ENCODE measurements at places on chromosomes 11 and 22.

- no peak for DNase-seq
Observed at GRCh38 chr11:119906376-119906775, 177.4 kb upstream of the NECTIN1 start.

GRCh38 chr11:120562806-120563425 lies 51.4 kb downstream of the GRIK4 start:
- no peak for DNase-seq

- no peak for DNase-seq
Observed at GRCh38 chr11:29679996-29680395, 336.8 kb downstream of the KCNA4 start.

DNA sequence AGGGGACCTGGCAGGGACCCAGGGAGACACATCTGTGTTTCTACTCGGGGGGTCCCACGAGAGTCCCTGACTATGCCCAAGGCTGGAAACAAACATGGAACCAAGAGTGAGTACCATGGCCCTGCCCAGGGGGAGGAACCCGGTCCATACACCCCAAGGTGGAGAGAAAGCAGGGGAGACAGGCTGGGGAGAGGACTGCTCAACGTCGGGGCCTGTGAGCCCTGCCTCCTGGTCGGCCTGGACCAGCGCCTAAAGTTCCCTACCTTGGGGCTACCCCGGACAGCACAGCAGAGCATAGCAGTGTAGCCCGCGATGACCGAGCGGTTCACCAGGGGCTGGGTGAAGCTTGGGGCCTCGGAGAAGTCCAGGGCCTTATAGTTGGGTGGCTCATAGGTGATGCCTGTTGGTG lies 20.2 kb downstream of the MYBPC3 start:
- no peak for DNase-seq

DNA sequence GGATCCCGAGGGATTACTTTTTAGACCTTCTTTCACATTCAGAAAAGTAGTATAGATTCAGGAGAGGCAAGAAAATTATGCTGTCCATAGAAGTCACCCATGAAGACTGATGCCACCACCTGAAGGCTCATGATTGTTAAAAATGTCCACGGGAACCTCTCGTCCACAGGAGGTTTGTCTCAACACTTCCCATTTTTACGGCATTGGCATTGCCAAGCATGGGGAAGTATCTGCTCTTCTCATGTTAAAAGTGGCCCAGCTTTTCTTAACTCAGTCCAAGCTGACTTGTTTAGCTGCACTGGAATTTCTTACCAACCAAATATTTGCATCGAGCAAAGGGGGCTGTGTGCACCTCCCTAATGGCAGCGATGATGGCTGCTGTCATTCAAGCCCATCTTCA lies 9.6 kb downstream of the CDPF1 start:
- DNase-seq: no peak

DNA sequence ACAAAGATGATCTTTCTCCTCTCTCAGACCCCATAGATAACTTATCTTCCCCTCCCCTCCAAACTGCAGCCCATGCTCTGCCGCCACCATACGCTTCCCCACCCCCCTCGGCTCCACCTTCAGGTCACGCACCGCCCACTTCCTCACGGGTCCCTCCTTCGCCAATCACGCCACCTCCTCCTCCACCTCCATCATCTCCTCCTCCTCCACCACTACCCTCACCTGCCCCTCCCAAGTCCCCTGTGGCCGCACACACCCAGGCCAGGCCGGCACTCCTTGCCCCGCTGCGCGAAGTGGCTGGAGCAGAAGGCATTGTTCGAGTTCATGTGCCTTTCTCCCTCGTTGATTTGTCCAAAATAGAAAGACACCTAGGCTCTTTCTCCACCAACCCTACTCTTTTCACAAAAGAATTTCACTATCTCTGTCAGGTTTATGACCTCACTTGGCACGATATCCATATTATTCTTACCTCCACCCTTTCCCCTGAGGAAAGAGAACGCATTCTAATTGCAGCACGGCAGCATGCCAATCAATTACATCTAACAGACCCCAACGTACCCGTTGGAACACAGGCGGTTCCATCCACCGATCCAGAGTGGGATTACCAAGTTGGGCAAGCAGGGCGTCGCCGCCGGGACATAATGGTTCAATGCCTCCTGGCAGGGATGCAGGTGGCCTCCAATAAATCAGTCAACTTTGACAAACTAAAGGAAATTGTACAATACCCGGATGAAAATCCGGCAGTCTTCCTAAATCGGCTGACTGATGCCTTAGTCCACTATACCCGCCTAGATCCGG lies 12.3 kb upstream of the OR56A3 start:
- no peak for DNase-seq

DNA sequence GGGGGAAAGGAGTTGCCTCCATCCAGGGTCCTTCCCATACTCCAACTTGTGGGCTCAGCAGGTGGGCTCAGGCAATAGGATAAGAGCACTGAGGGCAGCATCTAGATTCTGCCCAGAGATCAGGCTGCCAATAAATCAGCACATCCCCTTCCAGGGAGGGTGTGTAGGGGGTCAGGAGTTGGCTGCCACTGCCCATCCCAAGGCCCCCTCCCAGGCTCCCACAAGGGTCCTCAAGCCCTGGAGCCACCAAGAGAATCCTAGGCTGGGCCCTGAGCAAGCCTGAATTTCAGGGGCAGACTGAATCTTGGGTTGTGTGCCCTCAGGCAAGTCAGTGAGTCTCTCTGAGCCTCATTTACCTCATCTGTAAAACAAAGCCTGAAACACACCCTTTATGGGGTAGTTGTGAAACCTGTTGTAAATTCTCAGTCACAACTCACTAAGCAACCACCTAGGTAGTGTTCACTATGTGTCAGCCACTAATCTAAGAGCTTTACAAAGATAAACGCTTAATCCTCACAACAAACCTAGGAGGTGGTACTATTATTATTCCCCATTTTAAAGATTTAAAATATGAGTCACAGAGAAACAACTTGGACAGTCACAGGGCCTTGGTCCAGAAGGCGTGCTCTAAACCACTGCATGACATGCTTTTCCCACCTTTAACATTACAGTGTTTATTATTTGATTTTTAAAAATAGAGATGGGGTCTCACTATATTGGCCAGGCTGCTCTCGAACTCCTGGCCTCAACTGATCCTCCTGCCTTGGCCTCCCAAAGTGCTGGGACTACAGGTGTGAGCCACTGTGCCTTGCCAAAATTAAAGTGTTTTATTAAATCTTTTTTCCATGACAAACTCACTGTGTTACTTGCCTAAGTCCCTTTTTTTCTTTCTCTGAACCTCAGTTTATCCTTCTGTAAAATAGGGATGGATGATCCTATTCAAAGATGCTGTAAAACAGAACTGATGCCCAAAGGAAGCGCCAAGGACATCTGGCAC lies 36.2 kb downstream of the LMO1 start:
- no peak for DNase-seq

- no peak for DNase-seq
Observed at GRCh38 chr11:67664213-67664585, 10.2 kb downstream of the ALDH3B2 start.

DNA sequence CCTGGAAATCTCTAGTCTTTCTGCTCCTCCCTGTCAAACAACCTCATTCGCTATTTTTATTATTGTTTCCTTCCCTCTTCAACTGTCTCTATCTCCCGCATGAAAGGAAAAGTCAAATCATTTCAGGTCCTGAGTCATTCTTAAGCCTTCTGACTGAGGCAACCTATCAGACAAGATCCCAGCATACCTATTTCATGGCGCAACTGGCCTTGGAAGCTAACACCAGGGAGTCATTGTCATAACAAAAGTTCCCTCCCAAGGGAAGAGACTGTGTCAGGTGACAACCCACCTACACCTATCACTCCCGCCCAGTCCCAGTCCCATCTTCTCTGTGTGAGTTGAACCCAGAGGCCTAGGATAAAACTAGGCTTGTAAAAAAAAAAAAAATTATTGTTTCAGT lies 10.2 kb upstream of the ARHGAP42 start:
- no peak for DNase-seq

DNA sequence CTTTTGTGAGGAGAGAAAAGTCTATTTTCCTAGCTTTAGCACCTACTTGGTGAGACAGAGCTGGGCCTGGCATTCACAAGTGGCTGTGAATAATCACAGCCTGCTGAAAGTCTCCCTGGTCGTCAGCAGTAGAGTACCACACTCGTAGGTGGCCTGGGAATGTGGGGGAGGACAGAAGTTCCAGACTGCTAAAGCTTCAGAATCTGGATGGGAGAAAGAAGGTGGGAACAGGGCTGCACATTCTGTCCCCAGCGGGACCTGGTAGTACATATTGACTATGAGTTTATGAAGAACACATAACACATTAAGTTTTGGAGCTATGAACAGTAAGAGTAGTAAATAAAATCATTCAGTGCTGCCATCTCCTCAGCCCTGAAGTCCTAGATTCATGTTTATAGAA lies 19.0 kb upstream of the LIMK2 start:
- DNase-seq: no peak

DNA sequence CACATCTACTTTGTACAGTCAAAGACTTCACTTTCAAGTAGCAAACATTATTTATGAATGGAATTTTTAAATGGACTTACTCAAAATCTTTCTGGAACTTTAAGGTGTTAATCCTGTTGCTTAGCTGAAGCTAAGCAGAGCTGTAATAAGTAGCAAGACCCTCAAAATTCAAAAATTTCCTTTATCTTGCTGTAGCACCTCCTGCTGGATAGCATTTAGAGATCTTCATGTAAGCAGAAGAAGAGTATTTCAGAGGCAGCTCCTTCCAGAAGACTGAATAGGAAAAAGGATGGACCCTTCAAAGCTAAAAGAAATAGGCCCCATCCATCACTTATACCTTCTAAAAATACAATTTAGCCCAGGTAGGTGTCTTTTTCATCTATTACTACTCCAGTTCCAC lies 3.4 kb downstream of the PHF21A start:
- peak; percentile 44 for DNase-seq

- peak; percentile 47 for DNase-seq
Observed at GRCh38 chr22:49853981-49854831, 562 bp downstream of the ZBED4 start.

- no peak for DNase-seq
Observed at GRCh38 chr11:114438303-114438702, 964 bp upstream of the REXO2 start.

DNA sequence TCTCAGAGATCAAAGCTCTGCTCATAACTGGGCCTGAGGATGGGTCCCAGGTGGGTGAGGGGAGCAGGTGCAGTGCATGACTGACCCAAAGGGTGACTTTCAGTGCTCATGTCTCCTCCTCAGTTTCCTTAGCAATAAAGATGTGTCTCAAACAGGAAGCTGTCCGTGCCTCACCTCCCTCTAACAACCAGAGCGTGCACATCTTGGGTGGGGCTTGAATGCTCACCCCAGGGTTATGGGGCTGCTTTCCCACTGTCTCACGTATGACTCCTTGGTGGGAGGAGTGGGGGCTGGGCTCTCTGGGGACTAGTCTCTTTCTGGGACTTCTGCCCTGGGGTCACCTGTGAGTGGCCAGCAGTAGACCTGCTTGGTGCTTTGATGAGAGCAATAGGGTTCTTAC lies 53.9 kb upstream of the PHOX2A start:
- DNase-seq: peak; percentile 8

DNA sequence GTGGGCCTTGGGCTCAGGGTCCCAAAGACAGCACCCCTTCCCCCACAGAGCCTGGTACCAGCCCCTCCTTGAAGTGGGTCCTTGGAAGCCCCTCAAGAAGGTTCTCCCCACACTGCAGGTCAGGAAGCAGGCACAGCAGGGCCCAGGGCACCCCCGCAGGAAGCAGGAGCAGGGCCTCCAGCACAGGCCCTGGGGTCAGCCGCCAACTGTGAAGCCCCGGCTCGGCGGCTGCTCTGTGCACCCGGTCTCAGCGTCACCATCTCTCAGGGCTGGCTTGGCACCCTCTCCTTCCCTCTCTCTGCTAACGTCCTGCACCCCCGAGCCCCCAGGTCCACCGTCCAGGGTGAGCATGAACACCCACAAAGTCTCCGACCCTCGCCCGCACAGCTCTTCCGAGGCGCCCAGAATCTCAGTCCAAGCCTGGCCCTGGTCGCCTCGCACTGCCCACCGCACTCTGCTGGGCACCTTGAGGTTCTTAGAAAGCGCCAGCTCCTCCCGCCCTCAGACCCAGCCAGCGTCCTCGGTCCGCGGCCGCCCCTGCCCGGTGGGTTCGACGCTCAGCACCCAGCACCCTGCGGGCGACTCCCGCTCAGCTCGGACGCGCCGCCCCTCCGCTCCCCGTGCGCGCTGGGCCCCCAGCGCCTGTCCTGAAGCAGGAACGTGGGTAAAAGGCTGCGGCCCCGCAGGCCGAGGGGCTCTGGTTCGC lies 1.4 kb upstream of the SIGIRR start:
- DNase-seq: no peak

GRCh38 chr11:727859-728748 lies 19.2 kb upstream of the TALDO1 start:
- peak; percentile 73 for DNase-seq

DNA sequence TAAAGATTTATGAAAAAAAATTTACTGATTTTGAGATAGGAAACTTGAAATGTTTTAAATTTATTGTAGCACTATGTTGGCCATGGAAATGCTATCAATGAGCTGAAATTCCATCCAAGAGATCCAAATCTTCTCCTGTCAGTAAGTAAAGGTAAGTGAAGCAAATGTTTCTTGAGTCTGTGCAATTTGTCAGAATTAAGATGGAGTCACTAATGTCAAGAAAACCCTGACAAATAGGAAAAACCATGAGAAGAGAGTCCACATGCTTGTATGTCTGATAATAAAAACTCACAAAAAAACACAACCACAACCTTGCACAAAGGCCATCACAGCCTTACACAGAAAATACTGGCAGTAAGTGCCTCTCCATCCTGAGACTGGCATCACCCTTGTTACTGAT lies 12.9 kb downstream of the EED start:
- no peak for DNase-seq

DNA sequence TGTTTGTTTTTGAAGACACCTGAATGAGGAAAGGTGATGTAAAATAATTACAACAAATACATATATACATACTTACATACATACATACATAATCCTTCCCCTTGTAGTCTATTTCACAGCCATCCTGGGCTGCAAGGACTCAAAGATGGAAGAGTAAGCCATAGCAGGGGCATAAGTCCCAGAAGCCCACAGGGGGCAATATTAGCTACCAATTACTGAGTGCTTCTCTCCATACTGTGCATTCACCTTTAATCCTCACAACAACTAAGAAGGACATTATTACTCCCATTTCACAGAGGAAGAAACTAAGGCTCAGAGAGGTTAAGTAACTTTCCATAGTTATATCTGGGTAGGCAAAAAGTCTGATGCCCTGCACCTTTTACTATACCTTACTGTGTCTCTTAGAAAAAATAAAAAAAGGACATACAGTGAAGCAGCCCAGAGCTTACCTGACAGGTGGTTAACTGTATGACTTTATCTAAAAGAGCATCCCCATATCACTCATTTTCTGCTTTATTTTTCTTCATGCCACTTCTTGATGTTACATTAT lies 2.7 kb downstream of the SERGEF start:
- peak; percentile 19 for DNase-seq

DNA sequence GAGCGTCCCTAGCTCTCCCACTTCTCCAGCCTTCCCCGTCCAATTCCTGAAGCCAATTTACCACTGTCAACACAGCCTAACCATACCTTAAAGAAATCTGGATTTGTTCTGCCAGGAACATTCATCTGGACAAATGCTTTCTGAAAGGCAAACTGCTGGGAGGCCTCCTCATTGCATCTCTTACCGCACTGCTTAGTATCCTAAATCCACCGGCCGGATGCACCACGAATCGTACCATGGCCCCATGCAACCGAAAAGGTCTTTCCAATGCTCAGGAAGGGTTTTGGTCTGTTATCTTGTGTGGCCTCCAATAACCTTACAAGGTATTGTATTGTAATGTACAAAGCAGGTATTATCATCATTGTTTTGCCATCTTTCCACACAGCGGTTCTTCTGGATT lies 57.6 kb downstream of the MYH9 start:
- no peak for DNase-seq

GRCh38 chr11:16938061-16938460 lies 76.2 kb downstream of the PLEKHA7 start:
- no peak for DNase-seq
